ENCODE measurements at places on chromosomes 1 and 21.
A peak's percentile ranks its signal among the peaks of the same experiment; 100 is the strongest.

GRCh38 chr1:207909687-207910086 is 1.2 kb downstream of the CD34 start:
- no peak for DNase-seq

- DNase-seq: no peak
Measured at GRCh38 chr1:232547938-232548484, 81.9 kb downstream of the SIPA1L2 start.

DNA sequence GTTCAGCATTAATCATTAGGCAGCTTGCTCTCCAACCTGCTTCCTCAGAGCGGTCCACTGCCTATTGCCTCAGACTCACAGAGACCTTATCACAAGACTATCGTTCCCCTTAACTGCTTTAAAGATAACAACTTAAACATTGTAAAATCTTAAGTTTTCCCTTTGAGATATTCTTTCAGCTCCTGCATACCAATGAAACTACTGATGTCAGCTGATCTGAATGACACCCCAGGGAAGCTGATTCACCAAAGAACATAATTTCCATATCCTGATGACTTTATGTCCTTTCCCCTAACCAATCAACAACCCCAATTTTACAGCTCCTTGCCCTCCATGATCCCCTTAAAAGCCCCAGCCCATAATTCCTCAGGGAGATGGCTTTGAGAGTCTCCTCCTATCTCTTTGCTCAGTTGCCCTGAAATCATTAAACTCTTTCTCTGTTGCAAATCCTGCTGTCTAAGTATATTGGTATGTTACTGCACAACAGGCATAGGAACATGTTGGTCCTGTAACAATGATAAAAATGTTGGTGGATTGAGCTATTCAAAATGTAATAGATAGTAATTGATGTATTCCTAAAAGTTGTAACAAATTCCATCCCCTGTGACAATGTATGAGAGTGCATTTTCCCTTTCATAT is 621.4 kb upstream of the RGS18 start:
- no peak for DNase-seq

DNA sequence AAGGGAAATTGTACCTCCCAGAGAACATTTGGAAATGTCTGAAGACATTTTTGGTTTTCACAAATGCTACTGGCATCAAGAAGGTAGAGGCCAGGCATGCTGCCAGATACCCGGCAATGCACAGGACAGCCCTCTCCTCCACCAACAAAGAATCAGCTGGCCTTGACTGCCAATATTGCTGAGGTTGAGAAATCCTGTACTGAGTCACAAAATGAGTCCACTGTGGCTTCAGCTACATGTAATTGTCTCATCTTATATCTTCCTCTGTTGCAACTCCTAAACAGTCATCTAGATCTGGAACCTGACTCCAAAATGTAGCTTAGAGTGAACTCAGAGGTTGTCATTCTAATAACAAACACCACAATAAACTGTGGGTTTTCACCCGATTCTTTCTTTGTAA is 327.5 kb upstream of the POGK start:
- DNase-seq: no peak

DNA sequence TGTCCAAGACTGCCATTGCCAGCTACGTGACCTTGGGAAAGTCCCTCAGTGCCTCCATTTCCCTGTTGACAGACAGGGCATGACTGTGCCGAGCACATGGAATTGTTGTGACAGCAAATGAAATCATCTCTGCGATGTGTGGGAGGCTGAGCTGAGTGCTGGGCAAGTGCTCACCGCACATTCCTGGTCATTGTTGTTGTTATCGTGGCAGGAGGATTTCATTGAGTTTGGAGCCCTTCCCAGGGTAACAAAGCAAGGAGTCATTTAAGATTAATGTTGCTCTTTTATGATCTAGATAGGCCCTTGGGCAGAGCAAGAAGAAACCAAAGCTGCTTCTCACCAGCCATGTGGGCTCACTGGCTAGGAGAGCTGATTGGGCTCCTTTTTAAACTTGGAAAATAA is 39.6 kb upstream of the ITPKB start:
- DNase-seq: peak; percentile 99

- no peak for DNase-seq
Measured at GRCh38 chr1:33339413-33339812, 18.5 kb upstream of the A3GALT2 start.

GRCh38 chr1:211511030-211511700 is 19.2 kb upstream of the RD3 start:
- no peak for DNase-seq

DNA sequence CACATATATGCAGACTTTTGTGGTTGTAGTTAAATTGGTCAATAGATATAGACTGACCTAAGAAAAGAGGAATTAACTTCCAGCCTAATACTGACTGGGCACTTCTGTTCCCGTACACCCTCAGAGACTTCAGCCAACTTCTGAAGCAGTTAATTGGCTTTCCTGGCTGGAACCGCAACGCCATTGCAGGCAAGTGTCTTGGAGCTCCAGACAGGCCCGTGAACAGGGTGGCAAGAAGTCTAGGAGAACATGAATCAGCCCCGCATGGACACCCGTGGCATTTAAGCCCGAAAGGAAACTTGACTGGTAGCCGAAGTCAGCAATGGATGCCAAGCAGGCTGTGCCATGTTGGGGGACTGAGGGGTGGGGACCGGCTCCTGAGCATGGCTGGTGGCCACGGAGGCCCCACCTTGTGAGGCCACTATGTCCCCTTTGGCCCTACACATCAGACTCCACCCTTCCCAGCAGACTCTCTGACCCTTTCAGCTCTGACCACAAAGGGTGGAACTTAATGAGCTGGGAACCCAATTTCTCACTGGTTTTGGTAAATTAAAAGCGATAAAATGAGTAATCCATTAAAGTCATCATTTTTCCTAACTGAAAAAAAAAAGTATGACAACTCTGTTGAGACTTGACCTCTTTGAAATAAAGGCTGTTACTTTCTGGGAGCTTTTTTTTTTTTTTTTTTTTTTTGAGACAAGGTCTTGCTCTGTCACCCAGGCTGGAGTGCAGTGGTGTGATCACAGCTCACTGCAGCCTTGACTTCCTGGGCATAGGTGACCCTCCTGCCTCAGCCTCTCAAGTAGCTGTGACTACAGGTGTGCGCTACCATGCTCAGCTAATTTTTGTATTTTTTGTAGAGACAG is 54.1 kb downstream of the RUNX1 start:
- DNase-seq: no peak

DNA sequence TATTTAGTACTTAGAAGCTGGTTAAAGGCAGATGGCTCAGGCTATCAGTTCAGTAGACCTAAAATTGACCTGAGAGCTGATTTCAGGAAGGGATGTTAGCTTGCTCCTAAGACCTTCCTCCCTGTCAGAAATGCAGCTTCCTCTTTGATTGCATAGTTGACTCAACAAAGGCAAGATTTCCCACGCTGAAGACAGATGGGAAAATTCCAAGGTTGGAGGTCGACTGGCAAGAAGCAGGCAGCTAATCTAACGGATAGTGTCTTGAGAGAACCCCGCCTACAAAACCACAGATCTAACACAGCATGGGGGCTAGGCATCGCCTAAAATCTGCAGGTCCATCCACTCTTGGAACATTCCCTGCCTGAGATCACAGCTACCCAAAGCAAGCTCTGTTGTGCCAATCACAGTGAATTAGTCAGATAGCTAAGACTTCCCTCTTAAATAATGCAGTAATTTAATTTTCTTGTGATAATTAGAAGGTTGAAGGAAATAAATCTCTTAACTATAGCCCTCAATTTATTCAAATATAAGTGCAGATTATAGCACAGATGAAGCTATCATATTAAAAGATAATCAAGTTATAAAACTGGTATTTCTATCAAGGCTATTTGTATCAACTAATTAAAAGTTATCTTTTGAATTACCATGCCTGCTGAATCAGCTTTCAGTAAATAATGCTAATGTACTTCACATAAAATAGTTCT is 357.8 kb upstream of the SGIP1 start:
- DNase-seq: no peak

GRCh38 chr1:31405578-31406245 is 7.3 kb upstream of the SERINC2 start:
- DNase-seq: no peak

DNA sequence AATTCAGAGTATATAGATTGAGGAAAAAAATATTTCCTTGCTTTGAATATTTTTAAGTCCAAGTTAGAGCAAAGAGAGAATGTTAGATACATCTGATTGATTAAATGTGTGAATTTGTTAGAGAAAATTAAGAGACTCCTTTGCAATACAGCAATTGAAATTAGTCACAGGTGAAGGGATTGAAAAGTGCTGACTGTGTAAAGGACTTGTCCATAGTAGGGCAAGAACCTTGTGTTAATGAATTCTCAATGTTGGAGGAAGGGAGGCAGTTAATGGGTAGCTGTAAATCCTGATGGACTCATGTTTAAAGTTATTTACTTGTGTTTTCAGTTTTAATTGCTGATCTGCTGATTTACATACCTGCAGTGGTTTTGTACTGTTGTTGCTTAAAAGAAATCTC is 38.6 kb downstream of the ALG6 start:
- DNase-seq: no peak

DNA sequence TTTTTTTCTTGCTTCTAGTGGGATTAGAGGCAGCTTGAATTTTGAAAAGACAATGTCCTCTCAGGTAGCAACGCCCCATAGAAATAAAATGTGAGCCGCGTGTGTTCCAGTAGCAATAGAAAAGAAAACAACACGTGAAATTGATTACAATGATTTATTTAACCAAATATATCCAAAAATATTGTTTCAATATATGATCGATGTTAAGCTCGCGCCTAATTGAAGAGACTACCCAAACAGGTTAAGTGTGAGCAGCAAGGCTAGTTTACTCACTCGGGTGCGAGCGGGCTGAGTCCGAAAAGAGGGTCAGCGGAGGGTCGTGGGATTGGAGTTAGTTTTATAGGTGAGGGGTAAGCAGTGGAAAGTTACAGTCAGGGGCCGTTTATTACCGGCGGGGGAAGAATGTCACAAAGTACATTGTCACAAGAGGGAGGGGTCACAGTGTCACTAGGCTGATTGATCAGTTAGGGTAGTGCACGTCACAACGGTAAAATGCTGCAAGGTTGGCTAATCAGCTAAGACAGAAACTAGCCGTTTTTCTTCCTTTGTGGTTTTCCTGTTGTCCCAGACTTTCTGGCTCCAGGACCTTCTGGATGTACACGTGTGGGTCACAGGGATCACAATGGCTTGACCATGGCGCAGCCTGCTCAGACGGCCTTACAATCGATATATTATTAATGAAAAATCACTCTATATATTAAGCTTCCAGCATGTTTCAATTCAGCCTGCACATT is 697 bp upstream of the ZNF670 start:
- DNase-seq: no peak

- DNase-seq: no peak
Measured at GRCh38 chr1:13828454-13829151, 128.6 kb downstream of the PRDM2 start.

- no peak for DNase-seq
Measured at GRCh38 chr1:243496806-243497205, 241.0 kb downstream of the SDCCAG8 start.

GRCh38 chr1:216807696-216808095 is 84.5 kb upstream of the ESRRG start:
- no peak for DNase-seq

Measured in kidney glomerular epithelial cell (primary cell).